ENCODE measurements at places on chromosomes 2 and 18. TPM values are rescaled to one million over a fixed set of nuclear protein-coding genes. Genes with fewer than 3 reads are reported as not detected.
A peak's percentile ranks its signal among the peaks of the same experiment; 100 is the strongest.

The UGT1A8 gene
- not detected for total RNA-seq

The NCOA1 gene
- 44.2 TPM for total RNA-seq

The SLC9A4 gene
- 0.18 TPM for total RNA-seq

DNA sequence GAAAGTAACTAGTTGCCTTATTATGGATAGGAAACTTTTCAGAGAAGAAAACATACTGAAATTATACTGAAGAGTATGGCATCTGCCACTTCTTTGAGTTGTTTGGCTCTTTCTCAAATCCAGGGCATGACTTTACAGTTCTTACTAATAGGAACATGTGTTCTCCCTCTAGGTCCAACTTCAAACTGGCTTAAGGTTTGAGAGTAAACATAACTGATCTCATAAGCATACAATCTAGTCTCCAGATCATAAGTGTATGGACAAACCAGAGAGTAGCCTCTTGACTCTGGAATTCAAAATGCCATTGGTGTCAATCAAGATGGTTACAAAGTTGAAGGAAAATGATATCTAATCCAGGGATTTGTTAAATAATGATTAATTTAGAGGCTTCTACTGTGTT lies 101.5 kb downstream of the NYAP2 start:
- H3K27ac ChIP-seq: no peak overlapping the region
- peaks cover 24% of the 10 kb centered on the region for H3K27me3 ChIP-seq
- H3K36me3 ChIP-seq: no peaks in the 10 kb centered on the region

The GCG gene
- not detected for total RNA-seq

- no peaks in the 10 kb centered on the region for H3K36me3 ChIP-seq
- peaks cover 36% of the 10 kb centered on the region for H3K27me3 ChIP-seq
- peaks cover 4% of the 10 kb centered on the region for H3K4me1 ChIP-seq
- H3K4me3 ChIP-seq: no peak overlapping the region
- DNase-seq: no peak
Measured at GRCh38 chr18:34787931-34788532, 77.9 kb downstream of the DTNA start.

DNA sequence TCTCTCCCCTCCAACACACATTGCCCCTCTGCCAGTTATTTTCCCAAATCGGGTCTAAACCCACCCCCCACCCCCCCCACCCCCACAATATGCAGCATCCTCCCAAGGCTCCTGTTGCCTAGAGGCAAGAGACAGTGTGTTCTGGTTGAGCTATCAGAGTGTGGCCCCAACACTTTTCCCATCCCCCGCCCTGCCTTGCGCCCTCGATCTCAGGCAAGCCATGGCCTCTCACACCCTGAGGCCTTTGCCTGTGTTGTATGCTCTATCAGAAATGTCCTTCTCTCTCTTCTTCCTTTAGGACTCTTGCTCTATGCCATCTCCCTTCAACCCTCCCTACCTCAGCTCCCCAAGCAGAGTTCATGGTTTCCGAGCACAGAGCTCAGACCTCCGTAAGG lies 9.5 kb upstream of the GRHL1 start:
- H3K27me3 ChIP-seq: peaks cover 24% of the 10 kb centered on the region
- no peak overlapping the region for H3K27ac ChIP-seq
- H3K36me3 ChIP-seq: no peaks in the 10 kb centered on the region
- DNase-seq: no peak

The MARCO gene
- total RNA-seq: not detected

DNA sequence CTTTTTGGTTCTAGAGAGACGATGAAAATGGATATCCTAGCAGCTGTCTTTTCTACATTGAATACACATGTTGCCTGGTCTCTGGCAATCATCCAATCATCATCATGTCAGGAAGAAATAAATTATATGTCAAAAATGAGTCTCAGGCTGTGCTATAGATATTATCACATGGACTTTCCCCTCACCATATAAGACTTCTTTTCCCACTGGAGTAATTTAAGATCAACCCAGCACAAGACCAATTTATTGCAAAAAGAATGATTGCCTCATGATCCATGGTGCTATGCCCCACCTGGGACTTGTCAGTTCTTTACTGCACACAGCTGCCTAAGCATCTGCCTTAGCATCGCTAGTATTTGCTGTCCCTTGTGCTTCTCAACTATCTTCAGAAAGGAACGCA lies 783.7 kb upstream of the TMEFF2 start:
- H3K27me3 ChIP-seq: no peaks in the 10 kb centered on the region
- H3K4me1 ChIP-seq: no peaks in the 10 kb centered on the region
- no peaks in the 10 kb centered on the region for H3K36me3 ChIP-seq
- no peak overlapping the region for H3K4me3 ChIP-seq
- DNase-seq: no peak

The OR6B2 gene
- total RNA-seq: not detected

- no peak overlapping the region for H3K27ac ChIP-seq
- peaks cover 3% of the 10 kb centered on the region for H3K4me1 ChIP-seq
- peak overlapping the region; percentile 72 for H3K4me3 ChIP-seq
- DNase-seq: no peak
- H3K27me3 ChIP-seq: peaks cover 20% of the 10 kb centered on the region
- no peaks in the 10 kb centered on the region for H3K36me3 ChIP-seq
Measured at GRCh38 chr2:831225-831536, 119.5 kb upstream of the SNTG2 start.

DNA sequence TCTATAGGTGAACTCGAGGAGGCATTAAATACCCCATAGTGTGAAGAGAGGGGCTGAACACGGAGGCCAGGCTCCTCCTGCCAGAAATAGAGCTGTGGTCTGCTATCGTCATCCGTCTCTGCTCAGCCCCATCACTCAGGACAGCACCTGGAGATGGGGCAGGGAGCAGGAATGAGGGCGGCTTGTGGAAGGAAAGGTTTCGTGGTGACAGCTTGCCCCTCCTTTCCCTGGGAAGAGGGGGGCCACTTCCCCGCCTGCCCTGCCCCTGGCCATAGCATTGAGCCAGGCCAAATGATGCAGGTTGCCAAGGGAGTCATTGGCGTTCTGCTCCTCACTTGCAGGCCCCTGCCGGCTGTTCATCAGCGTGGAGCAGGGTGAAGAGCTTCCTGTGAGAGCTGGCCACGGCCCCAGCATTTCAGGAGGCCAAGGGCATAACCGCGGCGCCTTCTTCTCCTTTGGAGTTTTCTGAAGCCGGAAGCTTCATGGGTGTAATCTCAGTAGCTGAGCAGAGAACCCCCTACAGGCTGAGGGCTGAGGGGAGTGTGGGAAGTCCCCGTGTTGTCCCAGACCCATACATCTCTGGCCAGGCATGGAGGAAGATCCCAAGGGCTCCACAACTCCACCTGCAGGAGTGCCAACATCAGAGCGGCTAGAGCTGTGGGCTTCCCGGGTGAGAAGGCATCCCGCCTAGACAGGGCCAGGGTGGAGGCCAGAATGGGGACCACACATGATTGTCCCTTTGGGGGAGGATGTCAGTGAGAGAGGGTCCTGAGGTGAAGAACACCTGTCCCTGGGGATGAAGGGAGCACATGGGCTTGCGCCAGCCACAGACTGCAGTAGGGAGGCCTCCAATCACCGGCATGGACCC lies 112.5 kb upstream of the GLI2 start:
- H3K4me1 ChIP-seq: no peaks in the 10 kb centered on the region
- H3K36me3 ChIP-seq: no peaks in the 10 kb centered on the region
- H3K27ac ChIP-seq: no peak overlapping the region
- no peak overlapping the region for H3K4me3 ChIP-seq
- H3K27me3 ChIP-seq: peaks cover 30% of the 10 kb centered on the region
- DNase-seq: no peak

DNA sequence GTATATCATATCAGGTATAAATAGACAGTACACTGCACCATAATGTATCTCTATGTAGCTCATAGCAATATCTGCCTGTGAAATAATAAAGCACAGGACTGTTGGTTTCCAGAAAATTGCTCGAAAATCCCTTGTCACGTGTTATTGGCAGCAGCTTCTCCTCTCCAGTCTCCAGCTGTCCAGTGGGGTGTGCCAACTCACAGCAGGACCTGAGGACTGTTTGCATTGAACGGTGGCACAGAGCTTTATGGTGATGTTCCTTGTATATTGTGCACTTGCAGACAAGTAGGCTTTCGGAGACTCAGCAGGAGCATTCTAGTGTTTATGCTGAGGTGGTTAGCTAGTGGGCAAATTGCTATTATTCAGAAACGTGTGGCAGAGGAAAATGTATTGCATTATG lies 182.2 kb upstream of the ATP5MC3 start:
- H3K4me1 ChIP-seq: no peaks in the 10 kb centered on the region
- no peak overlapping the region for H3K27ac ChIP-seq
- no peak overlapping the region for H3K4me3 ChIP-seq
- DNase-seq: no peak
- no peaks in the 10 kb centered on the region for H3K36me3 ChIP-seq
- peaks cover 43% of the 10 kb centered on the region for H3K27me3 ChIP-seq

DNA sequence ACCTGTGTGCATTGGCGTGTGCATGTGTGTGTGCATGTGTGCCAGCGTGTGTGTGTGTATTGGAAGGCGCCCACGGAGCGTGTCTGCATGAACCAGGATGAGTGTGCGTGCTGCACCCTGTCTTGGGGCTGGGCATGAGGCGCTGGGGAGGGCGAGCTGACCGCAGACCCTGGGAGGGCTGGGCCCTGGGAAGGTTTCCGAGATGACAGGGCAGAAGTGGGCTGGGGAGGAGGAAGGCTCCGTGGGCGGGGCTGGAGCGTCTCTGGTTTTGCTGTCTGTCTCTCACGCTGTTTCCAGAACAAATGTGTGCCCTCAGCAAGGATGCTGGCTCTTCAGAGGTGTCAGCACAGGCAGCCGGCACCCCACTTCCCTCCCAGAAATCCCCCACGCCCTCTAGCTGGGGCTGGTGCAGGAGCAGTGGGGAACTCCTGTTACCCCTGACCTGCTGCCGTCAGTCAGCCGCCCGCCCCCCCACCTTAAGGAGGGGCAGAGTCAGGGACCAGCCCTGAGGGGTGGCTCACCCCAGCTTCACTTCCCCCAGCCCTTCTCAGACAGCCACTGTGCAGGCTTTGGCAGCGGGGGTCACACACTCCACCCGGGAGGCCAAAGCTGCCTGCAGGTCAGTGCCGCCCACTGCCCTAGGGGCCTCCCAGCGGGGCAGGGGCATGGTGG lies at the start of gene GPR35:
Gene GPR35, plus strand, starts transcription at position 531 of the 672 bp plus-strand sequence. CDS start 4,473 bp downstream, outside the sequence.
- DNase-seq: peak; percentile 87
- H3K4me3 ChIP-seq: peak within 1 kb of the TSS; percentile 66
- H3K27me3 ChIP-seq: no peaks in the 10 kb centered on the region
- peaks cover 21% of the 10 kb centered on the region for H3K4me1 ChIP-seq
